Upper lobe of left lung (tissue), 6 donors: ENCODE measurements at places on chromosomes 2 and 18. TPM values are rescaled to one million over a fixed set of nuclear protein-coding genes. Genes with fewer than 3 reads are reported as not detected.

DNA sequence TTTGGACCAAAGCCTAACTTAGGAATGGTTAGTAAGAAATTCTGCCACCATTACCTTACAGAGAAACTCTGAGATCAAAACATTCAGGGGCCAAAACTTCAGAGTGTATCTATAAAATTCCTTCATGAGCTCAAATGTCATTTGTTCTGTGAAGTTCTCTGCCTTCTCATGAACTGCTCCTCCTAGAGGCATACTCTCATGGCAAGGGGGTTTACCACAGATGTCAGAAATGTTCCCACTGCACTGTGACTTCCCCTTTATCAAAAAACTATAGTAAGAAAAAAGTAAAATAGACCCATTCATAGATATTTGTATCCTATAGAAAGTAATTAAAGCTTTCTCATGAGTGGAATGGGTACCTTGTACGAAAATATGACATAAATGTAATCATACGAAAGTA, 68.5 kb downstream of the USP40 start:
- no peaks in the 10 kb centered on the region for H3K4me1 ChIP-seq
- no peaks in the 10 kb centered on the region for H3K27me3 ChIP-seq
- no peak for DNase-seq
- no peak overlapping the region for H3K4me3 ChIP-seq
- no peaks in the 10 kb centered on the region for H3K36me3 ChIP-seq
- no peak overlapping the region for H3K27ac ChIP-seq

DNA sequence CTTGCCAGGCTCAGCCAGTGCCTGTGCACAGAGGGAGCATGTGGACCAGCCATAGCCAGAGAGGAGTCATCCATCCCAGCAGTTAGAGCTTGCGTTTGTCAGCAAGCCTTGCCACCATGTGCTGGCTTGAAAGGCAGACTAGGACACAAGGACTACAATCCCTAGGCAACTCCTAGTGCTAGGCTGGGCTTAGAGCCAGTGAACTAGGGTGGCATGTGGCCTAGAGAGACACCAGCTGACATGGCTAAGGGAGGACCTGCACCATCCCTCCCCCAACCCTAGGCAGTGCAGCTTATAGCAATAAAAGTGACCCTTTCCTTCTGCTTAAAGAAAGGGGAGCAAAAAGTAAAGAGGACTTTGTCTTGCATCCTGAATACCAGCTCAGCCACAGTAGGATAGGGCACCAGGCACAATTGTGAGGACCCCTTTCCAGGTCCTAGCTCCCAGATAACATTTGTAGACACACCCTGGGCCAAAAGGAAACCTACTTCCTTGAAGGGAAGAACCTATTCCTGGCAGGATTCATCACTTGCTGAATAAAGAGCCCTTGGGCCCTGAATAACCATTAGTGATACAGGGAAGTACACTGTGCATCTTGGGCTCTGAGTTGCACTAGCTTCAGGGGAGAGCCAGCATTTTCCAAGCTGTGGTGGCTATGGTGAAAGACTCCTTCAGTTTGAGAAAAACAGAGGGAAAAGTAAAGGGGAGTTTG, 38.7 kb upstream of the UXS1 start:
- DNase-seq, result no peak
- no peaks in the 10 kb centered on the region for H3K27me3 ChIP-seq
- no peaks in the 10 kb centered on the region for H3K36me3 ChIP-seq
- H3K4me3 ChIP-seq, result no peak overlapping the region

DNA sequence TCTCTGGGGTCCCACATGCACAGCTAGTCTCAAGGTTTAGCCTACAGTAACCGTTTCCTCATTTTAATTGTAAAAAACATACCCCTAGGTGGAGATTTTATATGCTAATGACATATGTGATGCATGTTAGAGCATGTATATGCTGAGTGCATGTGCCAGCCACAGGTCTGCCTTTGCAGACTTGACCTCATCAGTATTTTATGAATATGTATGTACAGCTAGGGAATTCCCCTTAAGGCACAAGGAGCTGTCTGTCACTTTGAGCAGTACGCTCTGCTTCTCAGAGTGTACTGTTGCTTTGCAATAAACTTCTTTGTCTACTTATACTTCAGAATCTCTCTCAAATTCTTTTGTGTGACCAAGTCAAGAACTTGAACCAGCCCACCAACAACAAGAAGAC, 131.2 kb upstream of the ERBB4 start:
- H3K27me3 ChIP-seq, result no peaks in the 10 kb centered on the region
- DNase-seq, result no peak
- H3K36me3 ChIP-seq, result no peaks in the 10 kb centered on the region
- no peaks in the 10 kb centered on the region for H3K4me1 ChIP-seq
- no peak overlapping the region for H3K27ac ChIP-seq

DNA sequence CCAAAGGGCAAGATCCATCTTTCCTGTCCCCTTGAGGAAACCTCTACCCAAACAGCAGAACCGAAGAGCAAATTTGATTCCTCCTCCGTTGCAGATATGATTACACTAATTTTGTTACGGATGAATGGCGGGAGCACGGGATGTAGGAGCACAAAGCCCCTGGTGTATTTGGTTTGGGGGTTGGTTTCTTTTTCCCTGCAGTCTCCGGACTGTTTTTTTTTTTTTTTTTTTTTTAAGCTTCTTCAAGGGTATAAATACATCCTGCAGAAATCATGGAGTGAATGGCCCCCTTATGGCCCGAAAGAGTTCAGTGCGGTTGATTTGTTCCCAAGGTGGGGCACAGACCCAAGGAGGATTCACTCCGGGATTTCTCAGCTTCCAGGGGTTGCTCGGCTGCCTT, 135.3 kb upstream of the SH3BP4 start:
- no peak overlapping the region for H3K27ac ChIP-seq
- H3K27me3 ChIP-seq, result no peaks in the 10 kb centered on the region
- H3K4me3 ChIP-seq, result no peak overlapping the region
- no peaks in the 10 kb centered on the region for H3K4me1 ChIP-seq

DNA sequence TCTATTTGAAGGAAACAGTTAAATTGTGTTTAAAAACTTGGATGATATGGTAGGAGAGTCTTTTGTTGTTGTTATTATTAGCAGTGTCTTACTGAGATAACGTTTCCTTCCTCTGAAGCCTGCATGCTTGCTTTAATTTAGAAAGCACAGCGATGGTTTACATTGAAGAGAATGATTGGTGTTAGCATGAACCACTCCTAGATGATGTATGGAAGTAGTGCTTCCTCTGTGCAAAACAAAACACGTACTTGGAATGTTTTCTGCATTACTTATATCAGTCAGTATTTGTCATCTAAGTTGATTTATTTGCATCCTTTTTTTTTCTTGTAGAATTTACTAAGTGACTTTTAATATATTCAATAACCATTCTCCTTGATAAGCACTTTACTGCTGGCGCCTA, 89.0 kb downstream of the UGGT1 start:
- H3K4me1 ChIP-seq, result peaks cover 4% of the 10 kb centered on the region
- no peak for DNase-seq
- no peaks in the 10 kb centered on the region for H3K27me3 ChIP-seq
- H3K36me3 ChIP-seq, result peaks cover 94% of the 10 kb centered on the region

GRCh38 chr2:53655256-53655655, 112.3 kb upstream of the CHAC2 start:
- no peaks in the 10 kb centered on the region for H3K4me1 ChIP-seq
- H3K36me3 ChIP-seq, result no peaks in the 10 kb centered on the region
- H3K27me3 ChIP-seq, result no peaks in the 10 kb centered on the region
- no peak for DNase-seq
- no peak overlapping the region for H3K27ac ChIP-seq

- H3K27me3 ChIP-seq, result no peaks in the 10 kb centered on the region
- no peaks in the 10 kb centered on the region for H3K36me3 ChIP-seq
- no peak overlapping the region for H3K27ac ChIP-seq
- no peak overlapping the region for H3K4me3 ChIP-seq
- no peak for DNase-seq
- H3K4me1 ChIP-seq, result peaks cover 4% of the 10 kb centered on the region
Observed at GRCh38 chr2:162245781-162246180, 2.5 kb upstream of the FAP start.

DNA sequence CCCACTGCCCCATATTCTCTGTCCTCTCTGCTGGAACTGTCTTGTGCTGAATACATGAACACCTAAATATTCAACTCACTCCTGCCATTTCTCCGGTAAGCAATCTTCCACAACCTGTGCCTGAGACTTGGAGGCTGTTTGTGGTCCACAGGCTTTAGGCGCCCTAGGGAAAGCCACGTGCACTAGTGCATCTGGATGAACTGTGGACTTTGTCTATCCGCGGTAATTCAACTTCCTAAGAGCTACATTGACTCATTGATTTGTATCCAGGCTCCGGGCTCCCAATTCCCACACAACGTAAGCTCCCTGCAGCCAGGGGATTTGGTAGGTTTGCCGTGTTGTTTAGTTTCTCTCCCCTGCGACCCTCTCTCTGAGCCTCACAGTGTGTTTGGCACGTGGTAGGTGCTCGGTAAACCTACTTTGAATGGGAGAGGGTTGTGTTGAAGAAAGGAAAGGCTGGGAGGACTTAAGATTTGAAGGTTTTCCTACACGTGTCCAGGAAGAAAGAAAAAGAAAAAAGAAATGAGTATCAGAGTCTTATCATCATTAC, 718.2 kb downstream of the DPP10 start:
- no peak overlapping the region for H3K4me3 ChIP-seq
- peaks cover 14% of the 10 kb centered on the region for H3K4me1 ChIP-seq
- no peaks in the 10 kb centered on the region for H3K27me3 ChIP-seq
- no peaks in the 10 kb centered on the region for H3K36me3 ChIP-seq
- no peak for DNase-seq
- H3K27ac ChIP-seq, result no peak overlapping the region

GRCh38 chr2:180682871-180683270, 297.5 kb upstream of the UBE2E3 start:
- DNase-seq, result no peak
- no peaks in the 10 kb centered on the region for H3K27me3 ChIP-seq

DNA sequence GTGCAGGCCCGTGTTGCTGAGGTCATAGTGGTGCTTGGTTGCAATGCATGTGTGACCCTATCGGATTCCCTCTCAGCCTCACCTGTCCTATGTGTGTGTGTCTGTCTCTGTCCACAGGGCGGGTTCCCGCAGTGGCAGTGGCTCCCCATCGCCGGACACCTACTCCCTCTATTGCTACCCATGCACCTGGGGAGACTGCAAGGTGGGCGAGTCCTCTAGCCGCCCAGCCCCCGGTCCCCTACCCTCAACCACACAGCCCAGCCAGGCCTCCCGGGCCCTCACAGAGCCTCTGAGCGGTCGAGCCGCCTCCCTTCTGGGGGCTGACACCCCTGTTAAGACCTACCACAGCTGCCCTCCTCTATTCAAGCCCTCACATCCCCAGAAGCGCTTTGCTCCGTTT, 14.2 kb downstream of the GAREM2 start:
- peaks cover 12% of the 10 kb centered on the region for H3K4me1 ChIP-seq
- no peaks in the 10 kb centered on the region for H3K27me3 ChIP-seq
- H3K4me3 ChIP-seq, result no peak overlapping the region
- H3K27ac ChIP-seq, result no peak overlapping the region

DNA sequence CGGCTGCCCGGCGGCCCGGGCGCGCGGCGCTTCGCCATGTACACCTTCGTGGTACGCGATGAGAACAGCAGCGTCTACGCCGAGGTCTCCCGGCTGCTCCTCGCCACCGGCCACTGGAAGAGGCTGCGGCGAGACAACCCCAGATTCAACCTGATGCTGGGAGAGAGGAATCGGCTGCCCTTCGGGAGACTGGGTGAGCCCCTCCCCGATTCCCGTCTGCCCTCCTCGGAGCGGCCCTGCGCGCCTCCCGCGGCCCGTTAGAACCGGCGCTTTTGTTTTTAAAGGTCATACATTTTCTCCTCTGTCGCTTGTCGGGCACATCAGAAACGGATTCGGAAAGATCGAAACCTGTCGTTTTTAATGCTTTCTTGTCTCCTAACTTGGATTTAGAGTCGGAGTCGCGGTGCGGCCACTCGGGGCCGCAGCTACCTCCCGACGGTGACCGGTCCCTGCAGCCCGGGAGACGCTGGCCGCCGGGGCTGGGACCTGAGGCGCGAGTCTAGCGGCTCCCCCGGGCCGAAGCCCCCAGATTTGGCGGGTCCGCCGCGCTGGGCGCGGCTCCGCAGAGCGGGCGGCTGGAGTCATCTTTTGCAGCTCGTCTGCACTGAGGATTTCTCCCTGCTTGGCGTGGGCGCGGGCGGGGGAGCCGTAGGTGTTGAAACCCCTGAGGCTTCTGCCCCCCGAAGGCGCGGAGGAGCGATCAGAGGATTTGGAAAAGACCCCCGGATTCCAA, 519 bp downstream of the TTL start:
- DNase-seq, result peak; percentile 23
- peak overlapping the region; percentile 89 for H3K27ac ChIP-seq
- H3K4me3 ChIP-seq, result peak overlapping the region; percentile 86

DNA sequence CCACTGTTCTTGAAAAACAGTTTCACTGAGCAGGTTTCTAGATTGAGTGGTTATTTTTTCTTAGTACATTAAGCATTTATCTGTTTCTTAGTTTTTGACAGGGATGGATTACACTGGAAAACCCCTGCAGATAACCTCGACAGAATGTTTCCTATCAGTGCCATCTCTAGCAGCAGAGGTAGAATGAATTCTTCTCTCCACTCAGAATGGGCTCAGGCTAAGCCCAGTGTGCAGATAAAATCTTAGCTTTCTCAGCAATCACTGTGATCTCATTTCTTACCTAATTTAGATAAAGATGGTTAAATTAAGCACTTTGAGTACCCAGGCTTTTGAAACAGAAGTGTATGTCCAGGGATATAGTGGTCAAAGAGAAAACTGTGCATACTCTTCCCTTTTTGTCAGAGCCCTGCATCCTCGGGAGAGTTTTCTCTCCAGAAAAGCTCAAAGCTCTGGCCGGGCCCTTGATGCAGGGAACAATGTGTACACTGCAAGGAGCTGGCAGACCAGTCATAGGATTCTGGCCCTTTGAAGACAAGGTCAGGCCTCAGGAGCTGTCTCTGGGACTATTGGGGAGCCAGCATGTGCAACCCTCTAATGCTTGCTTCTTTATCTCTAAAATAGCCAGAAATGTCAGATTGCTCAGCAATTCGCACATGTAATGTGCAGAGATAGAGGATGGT, 10.6 kb upstream of the AKAIN1 start:
- no peak for DNase-seq
- no peaks in the 10 kb centered on the region for H3K27me3 ChIP-seq
- no peak overlapping the region for H3K27ac ChIP-seq
- H3K4me1 ChIP-seq, result no peaks in the 10 kb centered on the region

DHX57 gene
- 45.1 TPM for total RNA-seq
